HAP-1 (cell line): ENCODE measurements at places on chromosomes 11 and 22.
A peak's percentile ranks its signal among the peaks of the same experiment; 100 is the strongest.

- DNase-seq: no peak
Measured at GRCh38 chr11:62242021-62242420, at the start of gene SCGB1D2. Gene SCGB1D2, plus strand, starts transcription at chr11:62242239. Its CDS starts 69 bp downstream, at chr11:62242308.

- peak; percentile 88 for DNase-seq
Measured at GRCh38 chr11:133927690-133928627, 28.8 kb downstream of the IGSF9B start.

DNA sequence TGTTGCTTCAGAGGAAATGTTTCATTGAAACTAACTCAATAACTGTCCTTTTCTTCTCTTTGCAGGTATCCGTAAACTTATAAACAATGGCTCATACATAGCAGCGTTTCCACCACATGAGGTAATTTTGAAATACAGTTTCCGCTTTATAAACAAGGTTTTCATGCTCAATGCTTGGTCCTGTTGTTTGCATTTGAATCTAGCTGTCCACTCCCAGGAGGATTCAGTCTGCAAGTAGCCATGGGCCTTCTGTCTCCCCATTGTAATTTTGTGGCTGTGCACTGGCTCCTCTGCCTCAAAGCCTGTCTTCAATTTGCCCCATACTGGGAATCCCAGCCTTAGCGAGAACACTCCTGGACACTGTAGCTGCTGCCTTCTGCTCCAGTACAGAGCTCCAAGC is 34.7 kb downstream of the MUC15 start:
- DNase-seq: no peak

DNA sequence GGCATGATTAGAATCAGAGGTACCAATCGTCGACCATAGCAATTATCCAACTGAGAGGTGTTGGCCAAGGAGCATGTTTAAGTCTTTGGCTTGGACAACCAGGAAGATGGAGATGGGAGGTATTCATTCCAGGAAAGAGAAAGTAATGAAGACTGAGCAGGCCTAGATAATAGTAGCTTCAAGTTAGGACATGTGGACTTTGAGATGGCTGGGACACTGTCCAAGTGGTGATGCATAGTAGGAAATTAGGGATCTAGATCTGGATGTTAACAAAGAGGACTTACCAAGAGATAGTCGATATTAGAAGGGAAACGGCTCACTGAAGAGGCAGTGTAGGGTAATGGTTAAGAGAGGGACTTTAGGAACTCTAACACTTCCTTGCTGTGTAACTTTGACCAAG is 266.7 kb downstream of the FAM76B start:
- no peak for DNase-seq

- DNase-seq: peak; percentile 66
Measured at GRCh38 chr11:82864268-82864667, 36.0 kb downstream of the PRCP start.

DNA sequence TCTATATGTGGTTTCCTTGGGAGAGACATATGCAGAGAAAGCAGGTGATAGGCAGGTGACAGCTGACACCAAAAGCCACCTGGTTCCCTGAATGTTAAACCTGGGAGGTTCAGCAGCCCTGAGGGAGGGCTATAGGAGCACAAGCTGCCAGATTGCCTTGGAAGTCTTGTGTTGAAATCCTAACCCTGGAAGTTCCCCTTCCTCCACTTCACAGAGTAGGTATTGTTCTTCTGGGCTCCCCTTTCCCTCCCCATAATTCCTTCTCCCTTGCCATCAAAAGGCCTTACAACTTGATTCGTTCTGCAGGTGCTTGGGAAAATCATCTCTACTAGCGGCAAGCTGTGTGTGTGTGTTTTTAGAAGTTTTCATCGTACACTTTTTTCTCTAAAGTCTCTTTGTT is 5.4 kb downstream of the LDLRAD3 start:
- DNase-seq: no peak

- DNase-seq: no peak
Measured at GRCh38 chr11:130731401-130731800, 184.9 kb downstream of the SNX19 start.

GRCh38 chr22:47788461-47788860 is 1026.0 kb downstream of the TBC1D22A start:
- no peak for DNase-seq

DNA sequence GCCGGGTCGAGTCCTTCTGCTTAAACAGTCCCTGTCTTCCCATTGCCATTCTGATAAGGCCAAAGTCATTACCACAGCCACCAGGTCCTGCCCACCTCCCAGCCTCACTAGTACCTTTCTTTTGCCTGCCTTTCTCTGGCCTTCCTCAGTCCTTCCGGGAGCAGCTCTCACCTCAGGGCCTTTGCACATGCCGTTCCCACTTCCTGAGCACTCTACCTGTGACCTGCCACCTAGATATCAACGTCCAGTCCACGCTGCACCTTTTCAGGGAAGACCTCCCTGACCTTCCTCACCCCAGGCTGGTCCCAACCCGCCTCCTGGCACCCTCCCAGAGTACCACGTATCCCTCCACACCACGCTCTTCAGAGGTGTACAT is 7.8 kb upstream of the OSM start:
- DNase-seq: no peak

DNA sequence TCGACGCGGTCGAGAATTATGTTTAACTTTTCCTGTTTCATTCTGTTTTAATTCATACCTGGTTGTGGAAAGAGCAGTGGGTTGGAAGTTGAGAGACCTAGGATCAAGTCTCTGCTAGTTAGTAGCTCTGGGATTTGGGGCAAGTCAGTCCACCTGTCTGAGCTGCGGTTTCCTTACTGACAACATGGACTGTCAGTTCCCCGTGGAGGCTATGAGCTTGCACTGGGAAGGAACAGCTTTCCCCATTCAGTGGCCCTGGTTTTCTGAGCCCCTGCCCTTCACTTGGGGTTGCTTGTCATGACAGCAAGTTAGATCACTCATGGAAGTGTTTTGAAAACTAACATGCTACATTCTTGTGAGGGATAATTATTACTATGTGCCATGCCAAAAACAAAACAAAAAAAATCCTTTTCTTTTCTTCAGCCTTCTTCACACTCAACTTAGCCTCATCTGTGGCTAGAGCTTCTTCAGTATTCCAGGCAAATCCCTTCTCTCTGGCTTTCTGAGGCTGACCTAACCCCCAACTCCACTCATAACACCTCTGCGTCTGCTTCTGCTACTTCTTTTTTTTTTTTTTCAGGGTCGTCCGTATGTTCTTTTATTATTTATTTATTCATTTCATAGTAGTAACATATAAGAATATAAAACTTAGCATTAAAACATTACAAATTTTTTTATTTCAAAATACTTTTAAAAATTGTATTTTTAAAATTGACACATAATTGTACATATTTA is 43.0 kb upstream of the ZBED5 start:
- no peak for DNase-seq

DNA sequence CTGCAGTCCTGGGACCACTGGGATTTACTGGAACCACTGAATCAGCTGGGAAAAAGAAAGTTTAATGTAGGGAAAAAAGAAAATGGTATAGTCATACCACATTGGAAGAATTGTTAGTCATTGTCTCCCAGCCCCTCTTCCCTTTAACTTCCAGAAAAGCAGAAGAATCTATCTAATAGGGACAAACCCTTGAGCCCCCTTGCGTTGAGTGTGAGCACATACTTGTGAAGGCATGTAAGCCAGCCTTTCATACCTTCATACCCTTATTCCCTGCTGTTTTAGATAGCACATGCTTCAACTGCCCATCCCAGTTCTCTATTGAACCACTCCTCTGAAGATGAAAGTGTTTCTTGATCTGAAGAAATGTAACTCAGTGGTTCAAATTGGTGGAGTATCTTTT is 6.6 kb downstream of the TREH start:
- no peak for DNase-seq

DNA sequence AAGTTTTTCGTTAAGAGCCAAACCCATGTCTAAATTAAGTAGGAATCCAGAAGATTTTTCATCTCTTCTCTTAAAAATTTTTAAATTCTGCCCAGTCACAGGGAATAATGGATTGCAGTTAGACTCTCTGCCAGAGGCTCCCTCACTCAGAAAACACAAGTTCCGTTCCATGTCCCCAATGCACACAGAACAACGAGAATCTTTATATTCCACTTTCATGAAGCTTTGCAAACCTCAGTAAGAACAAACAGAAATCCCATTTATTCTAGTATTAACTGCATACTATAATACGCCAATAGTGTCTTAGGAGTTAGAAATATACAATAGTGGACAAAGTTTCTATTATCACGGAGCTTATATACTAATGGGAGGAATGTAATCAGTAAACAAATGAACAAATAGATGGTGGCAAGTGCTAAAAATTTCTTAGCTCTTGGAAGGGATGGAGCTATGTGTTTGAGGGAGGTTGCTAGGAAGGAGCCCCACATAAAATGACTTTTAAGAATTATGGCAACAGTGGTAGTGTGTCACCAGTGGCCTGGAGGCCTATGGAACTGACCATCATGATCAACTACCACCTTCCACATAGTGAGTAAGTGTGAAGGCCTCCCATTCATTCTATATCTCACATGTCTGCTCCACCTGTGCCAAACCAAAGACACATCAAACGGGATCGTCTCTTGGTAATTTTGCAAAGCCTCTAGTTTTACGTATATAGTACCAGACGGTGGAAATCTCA is 24.9 kb downstream of the PICALM start:
- no peak for DNase-seq

GRCh38 chr11:17333799-17334586 is 17.6 kb upstream of the NCR3LG1 start:
- no peak for DNase-seq

DNA sequence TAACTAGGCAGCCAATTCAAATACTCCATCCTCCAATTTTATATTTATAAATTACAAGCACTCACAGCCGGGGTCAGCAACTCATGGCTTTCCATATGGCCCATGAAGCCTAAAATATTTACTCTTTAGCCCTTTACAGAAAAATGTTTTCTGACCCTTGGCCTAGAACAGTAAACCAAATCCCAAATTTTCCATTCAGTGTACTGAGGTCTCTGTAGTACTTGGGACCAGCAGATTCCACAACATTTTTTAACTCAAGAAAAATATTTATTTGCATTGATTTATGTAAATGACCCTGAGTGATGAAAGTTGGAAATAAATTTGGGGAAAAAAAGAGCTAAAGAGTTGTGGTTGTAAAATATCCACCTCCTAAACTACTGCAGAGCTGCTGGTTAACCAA is 82.6 kb downstream of the SLC1A2 start:
- DNase-seq: no peak

- peak; percentile 50 for DNase-seq
Measured at GRCh38 chr11:103326070-103326794, 217.0 kb downstream of the DYNC2H1 start.
